Frontal cortex (tissue), 4 donors: ENCODE measurements at places on chromosomes 7 and 10. TPM values are rescaled to one million over a fixed set of nuclear protein-coding genes. Genes with fewer than 3 reads are reported as not detected.

The CCDC172 gene
- not detected for total RNA-seq

The RFC2 gene
- 22.4 TPM for total RNA-seq

The CAMK2B gene
- 99.5 TPM for total RNA-seq

- DNase-seq, result peak; percentile 83
These were observed 4.6 kb downstream of the BMI1 start for GRCh38 chr10:22325272-22326144.

GRCh38 chr10:132224343-132225072 lies 37.8 kb downstream of the DPYSL4 start:
- DNase-seq, result no peak

- no peak for DNase-seq
These were observed 8.9 kb downstream of the FBXL13 start for GRCh38 chr7:103065667-103066066.

GRCh38 chr10:43686414-43686813 lies 37.7 kb upstream of the ZNF32 start:
- DNase-seq, result no peak

GRCh38 chr10:58513188-58514110 lies 777 bp downstream of the BICC1 start:
- peak; percentile 51 for DNase-seq

- no peak for DNase-seq
These were observed 48.8 kb downstream of the GOLGA7B start for GRCh38 chr10:97898429-97898828.
